ENCODE measurements at places on chromosomes 4 and X.

DNA sequence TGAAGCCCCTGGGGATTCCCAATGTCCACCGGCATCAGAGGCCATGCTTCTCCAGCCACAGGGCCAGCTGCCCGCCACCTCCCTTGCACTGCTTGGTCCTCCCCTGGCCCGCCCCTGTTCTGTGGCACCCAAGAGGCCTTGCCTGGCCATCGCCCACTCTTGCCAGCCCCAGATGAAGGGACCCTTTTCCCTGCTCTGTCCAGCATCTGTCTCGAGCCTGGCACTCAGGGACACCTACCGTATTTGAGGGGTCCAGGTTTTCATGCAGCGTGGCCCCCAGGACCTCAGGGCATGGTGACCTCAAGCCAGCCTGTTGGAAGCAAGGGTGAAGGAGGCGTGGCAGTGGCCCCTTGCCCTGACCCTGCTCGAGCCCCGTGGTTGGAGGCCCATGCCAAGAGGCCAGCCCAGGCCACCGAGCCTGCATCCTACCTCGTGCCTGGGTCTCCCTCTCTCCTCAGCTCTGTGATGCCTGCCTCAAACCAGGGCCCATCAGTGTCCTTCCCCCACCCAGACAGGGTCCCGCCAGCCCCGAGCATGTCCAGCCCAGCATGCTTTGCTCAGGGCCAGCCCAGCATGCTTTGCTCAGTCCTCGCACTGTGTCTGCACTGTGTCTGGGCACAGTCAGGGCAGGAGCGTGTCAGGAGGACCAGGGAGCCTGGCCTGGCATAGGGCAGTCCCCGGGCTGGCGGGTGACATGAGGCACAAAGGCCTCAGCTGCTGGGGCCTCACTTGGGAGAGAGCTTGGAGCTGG, 14.3 kb upstream of the FGFR3 start:
- DNase-seq = no peak

DNA sequence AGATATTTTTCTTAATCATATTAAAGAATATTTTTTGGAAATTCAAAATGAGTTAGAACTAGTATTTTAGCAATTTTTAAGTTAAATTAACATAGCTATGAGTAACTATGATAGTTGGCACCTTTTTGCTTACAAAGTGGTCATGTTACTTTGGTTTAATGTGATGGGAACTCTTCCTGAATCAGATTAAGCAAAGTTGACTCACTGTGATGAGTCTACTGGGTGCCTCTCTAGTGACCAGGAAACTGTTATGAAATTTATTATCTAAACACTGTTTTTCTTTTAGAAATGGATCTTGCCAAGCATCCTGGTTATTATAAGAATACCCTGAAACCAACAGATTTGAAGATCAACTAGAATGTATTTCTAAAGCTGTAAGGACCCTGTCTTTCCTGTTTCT, 985.8 kb downstream of the TRAM1L1 start:
- no peak for DNase-seq

- DNase-seq = no peak
Observed at GRCh38 chrX:148872161-148872535, 371.7 kb downstream of the AFF2 start.

DNA sequence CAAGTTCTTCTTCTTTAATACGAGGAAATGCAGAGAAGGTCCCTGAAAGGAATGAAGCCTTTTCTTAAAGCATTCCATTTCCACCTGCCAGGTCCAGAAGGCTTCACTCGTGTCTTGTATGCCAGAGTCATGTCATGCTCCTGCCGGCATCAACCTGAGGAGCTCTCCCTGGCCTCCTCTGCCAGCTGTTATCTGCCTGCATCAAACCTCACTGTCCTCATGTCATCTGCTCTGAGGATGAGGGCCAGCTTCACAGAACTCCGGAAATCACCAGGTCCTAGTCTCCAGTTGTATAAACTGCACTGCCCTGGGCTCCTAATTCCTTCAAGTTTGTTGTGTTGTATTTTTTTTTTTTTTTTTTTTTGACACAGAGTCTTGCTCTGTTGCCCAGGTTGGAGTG, 20.0 kb upstream of the S100G start:
- DNase-seq = no peak

All from NCI-H526 treated with DMSO at 0.1 percent for 48 hours (cell line).